ENCODE measurements at places on chromosomes 6 and 20.
A peak's percentile ranks its signal among the peaks of the same experiment; 100 is the strongest.

DNA sequence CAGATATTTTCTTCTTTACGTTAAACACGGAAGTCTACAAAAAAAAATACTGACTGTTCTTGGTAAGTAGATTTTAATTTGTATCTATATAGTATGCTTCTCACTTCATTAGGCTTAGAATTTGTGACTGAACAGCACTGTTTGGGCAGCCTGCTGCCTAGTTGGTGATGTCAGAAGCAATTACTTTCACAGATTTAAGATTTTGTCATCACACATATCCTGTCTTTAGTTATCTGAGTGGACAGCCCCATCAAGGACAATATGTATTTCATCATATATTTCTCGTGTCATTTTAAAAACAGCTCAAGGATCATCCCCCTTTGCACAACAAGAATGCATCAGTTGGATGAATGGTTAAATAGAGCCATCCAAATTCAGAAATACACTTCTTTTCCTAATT, 338.4 kb upstream of the CITED2 start:
- DNase-seq = no peak

- DNase-seq = no peak
Measured at GRCh38 chr20:45440424-45440823, 24.5 kb downstream of the PIGT start.

DNA sequence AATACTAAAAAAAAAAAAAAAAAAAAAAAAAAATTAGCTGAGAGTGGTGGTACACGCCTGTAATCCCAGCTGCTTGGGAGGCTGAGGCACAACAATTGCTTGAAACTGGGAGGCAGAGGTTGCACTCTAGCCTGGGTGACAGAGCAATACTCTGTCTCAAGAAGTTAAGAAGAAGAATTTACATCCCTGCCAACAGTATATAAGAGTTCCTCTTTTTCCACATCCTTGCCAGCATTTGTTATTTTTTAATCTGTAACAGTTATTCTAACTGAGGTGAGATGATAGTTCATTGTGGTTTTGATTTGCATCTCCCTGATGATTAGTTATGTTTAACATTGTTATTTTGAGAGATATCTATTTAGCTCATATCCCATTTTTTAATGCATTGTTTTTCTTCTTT, 20.3 kb upstream of the DYNLRB1 start:
- DNase-seq = no peak

DNA sequence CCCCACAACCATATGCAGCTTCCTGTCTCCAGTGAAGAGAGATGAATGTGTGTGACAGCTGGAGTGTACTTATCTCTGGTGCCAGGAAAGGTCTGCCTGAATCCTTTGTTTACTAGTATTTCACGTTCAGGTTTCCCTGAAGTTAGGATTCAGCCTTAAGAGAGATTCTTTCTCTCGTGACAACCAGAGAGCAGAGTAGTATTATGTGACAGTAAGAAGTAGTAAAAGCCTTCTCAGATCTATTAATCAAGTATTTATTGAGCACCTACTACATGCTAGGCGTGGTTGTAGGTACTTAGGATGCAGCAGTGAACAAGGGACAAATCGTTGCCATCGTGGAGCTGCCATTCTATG, 949 bp downstream of the KIFC1 start:
- no peak for DNase-seq

- DNase-seq = no peak
Measured at GRCh38 chr6:145875496-145876211, 61.1 kb upstream of the FBXO30 start.

DNA sequence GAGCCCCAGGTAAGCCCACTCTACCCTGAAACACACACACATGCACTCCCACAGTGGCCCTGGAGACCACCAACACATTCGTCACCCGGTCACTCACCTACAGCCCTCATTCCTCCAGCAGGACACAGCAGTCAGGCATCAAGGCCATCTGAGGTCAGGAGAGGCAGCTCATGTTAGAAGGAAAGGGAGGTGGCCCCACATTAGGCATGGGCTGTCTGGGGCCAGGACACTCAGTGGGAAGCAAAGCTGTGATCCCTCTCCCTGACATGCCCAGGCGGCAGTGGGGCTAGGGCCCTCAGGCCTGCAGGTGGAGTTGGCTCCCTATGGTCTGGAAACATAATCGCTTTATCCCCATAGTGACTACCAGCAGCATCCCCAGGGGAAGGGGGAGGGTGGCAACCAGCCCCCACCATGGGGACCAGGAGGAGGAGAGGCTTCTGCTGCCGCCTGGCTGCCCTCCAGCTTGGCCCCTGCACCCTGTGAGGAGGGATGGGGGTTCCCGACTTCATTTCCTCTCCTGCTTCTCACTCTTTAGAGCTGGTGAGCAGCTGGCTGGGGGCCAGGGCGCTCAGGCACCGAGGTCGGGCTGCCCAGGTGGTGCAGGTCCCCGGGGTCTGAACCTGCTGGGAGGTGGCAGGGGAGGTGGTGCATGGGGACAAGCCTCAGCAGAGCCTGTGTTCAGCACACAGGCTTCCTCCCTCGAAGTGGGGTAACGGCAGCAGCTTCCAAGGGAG, 76.6 kb upstream of the CST7 start:
- DNase-seq = no peak

DNA sequence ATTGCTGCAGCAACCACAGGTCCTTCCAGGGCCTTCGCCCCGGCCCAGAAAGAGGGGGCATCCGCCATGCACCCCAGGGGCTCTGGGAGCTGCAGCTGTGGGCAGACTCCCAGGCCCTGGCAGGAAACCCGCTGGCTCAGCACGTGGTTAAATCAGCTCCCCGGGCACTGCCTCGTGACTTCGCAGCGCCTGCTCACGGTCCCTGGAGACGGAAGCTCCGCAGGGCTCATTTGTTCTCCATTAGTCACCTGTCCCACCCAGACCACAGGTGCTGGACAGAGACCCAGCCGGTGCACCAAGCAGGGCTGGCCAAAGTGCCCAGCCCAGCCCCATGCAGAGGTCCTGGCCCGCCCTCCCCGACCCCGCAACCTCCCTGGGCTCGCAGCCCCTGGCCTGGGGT, 14.7 kb downstream of the KCNQ2 start:
- DNase-seq = no peak

DNA sequence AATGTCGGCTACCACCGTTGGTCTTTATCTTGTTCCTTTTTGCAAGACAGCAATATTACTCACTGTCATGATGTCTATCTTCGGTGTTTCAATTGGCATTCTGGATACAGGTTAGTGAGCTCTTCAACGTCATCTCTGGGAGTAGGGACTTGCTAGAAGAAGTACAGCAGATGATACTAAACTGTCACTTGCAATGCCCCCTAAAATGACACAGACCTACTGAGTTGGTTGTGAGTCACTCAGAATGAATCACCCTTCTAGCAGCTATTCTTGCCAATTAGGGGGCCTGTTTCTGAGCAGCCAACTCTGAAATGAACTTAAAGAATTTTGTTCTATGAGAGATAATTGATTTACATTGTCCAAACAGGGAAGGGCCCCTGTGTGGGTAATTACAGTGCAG, 176.5 kb downstream of the SLC16A10 start:
- peak; percentile 85 for DNase-seq

DNA sequence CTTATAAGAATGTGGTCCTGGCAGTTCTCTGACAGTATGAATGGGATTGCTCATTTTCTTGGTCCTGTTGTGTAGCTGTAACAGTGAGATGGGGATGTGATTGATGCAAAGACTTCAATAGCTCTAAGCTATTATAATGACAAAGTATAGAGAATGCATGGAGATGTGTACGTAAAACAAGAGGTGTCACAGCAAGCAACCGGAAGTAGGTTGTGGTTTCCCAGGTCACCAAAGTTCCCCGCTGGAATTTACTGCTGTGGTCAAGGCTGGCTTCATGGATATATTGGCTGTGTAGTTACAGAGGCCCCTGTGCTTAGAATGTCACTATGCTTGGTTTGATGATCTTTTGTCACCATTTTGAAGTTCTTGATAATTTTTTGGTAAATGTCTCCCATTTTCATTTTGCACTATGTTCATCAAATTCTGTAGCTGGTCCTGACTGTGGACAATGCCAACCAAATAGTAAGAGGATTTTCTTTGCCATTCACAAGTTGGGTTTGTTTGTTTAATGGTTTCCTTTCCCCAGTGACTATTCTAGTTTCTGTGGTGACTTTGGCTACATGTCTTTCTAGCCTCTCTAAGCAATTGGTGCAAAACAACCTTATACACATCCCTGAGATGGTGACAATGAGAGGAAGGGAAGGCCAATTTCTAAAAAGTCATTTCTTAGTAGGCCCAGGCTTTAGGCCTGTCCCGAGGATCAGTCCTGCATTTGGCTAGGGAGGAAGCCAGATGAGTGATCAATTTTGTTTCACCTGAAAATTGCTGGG, 10.5 kb downstream of the DNAH8 start:
- DNase-seq = no peak

GRCh38 chr6:77463308-77463860, at the start of gene HTR1B:
Gene HTR1B, minus strand, starts transcription at chr6:77463491. Its CDS starts 88 bp downstream, at chr6:77463403.
- DNase-seq = peak; percentile 14

GRCh38 chr6:150037526-150038201, 12.3 kb upstream of the RAET1L start:
- no peak for DNase-seq

GRCh38 chr20:2254333-2254732, 41.5 kb upstream of the TGM3 start:
- DNase-seq = no peak

GRCh38 chr20:43839793-43840199, 74.9 kb upstream of the TOX2 start:
- DNase-seq = no peak

DNA sequence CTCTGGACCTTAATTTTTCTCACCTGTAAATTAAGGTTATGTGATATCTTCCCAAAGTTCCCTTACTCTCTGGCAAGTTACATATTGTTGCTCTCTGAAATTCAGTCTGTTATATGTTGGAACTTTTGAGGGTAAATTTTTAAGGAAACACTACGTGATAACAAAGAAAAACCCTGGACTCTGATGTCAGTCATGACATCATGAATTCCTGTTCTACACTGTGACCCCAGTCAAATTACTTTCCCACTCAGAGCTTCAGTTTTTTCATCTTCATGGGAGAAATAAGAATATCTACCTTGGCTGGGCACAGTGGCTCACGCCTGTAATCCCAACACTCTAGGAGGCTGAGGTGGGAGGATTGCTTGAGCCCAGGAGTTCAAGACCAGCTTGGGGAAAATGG, 164.6 kb upstream of the RALGAPA2 start:
- DNase-seq = no peak

DNA sequence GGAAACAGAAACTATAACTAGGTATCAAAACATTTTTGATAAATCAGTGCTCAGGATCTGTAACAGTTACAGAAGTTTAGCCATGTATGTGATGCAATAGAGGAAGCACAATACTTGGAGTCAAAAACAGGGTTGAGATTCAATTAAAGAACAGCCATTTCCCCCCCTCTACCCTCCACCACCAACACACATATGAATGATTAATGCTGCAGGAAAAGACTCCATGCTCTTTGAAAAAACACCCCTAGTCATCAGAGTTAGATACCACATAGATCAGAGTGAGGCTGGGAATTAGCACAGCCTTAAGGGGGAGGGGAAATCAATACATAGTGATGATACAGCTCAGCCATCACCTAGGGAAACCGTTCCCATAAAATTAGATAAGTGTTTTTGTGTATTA, 108.9 kb upstream of the EMILIN3 start:
- DNase-seq = no peak

DNA sequence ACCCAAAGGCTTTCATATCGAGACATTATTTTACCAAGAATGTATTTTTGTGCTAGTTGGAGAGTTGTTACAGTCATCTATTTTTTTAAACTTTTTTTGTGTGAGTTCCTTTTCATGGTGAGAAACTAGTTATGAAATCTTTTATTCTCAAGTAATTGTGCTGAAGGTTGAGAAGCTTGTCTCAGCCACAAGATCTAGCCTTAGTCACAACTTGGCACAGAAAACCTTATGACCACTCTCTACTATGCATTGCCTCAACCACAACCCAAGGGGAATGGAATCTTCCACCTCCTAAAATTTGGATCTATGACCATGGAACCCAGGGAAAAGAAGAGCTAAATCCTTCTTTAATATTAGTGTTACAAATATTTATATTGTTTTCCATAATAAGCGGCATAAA, 58.5 kb downstream of the HS3ST5 start:
- DNase-seq = no peak

DNA sequence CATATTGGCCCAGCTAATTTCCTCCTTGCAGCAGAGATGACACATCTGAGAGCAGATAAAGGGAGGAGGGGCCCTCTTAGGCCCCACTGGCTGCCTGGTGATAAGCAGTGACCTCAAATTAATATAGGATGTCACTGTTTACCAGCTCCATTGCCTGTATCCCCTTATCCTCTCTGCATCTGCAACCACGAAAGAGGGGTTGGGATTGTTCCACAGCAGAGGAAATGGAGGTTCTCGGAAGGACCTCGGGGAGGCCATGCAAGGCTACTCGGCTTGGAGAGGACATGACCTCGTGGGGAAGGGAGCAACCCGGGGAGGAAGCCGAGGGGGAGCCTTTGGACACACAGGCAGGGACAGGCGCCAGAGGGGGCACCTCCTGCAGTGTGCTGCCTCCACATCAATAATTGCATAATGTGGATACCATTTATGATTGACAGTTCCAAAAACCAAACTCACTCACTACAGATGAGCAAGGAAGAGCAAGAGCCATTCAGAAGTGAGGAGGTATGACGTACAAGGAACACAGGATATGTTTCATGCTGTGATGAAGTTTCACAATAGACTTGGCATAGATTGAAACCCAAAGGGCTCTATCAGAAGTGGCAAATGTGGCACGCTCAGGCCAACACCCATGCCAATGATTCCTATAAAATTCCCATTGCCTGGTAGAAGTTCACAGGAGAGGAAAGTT, 177.2 kb upstream of the RNF24 start:
- DNase-seq = no peak

GRCh38 chr20:23116311-23117089, 30.4 kb upstream of the CD93 start:
- peak; percentile 47 for DNase-seq

DNA sequence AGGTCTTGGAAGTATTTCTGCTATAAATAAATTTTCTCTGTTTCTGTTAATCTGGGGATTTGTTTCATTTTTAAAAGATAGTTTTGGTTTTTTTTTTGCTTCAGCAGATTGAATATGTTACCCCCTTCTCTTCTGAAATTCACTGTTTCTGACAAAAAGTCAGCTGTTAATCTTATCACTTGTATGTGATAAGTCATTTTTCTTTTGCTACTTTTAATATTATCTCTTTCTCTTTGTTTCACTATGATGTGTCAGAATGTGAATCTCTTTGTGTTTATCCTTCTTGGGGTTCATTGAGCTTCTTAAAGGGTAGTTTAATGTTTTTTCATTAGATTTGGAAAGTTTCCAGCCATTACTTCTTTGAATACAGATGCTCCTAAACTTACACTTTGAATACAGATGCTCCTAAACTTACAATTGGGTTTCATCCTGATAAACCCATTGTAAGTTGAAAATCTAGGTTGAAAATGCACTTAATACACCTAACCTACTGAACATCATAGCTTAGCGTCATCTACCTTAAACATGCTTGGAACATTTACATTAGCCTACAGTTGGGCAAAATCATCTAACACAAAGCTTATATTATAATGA, 154.2 kb upstream of the COL21A1 start:
- no peak for DNase-seq
